ENCODE measurements at places on chromosomes 13 and 19. TPM values are rescaled to one million over a fixed set of nuclear protein-coding genes. Genes with fewer than 3 reads are reported as not detected.

Gene BAX
- total RNA-seq, result 72.6 TPM

Gene ZNF345
- 3.3 TPM for total RNA-seq

Gene ANKRD24
- total RNA-seq, result 1.2 TPM

Gene HSH2D
- 0.07 TPM for total RNA-seq

- DNase-seq, result no peak
Observed at GRCh38 chr13:51246025-51246417, 23.8 kb downstream of the FAM124A start.

GRCh38 chr13:101111894-101112293 lies 304.4 kb downstream of the NALCN start:
- DNase-seq, result no peak

GRCh38 chr13:28058866-28059613 lies 41.3 kb downstream of the FLT3 start:
- DNase-seq, result peak; percentile 40

DNA sequence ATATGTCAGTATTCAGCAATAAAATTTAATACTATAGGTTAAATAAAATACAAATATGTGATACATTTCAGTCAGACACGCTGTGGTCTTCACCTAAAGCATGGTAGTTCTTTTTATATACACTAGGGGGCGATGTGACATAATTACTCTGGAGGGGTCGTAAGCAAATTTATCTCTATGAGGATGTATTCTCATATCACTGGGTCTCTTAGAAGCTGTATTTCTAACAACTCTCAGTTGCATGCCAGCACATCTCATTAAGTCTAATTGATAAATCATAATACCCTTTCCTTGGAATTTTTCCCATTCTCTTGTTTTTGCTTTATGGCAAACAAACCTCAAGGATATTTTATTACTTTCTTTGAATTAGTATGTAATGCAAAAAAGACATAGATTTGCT lies 3.9 kb upstream of the PCDH17 start:
- DNase-seq, result peak; percentile 32

- DNase-seq, result peak; percentile 96
Observed at GRCh38 chr19:18416778-18417249, 2.4 kb upstream of the SSBP4 start.

DNA sequence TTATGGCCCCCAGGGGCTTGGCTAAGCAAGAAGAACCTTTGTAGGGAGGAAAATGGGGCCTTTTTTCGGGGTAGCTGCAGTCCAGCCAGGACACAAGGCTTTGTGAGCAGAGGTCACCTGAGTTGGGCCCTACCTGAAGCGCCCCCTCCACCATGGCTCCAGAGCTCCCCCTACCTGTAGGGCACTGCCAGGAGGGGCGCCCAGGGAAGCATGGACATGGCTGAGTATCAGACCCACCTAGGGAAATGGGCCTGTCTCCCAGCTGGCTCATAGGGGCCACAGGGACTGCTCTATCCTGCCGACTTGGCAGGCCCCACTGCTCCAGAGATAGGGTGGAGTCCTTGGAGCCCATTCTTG lies 9.0 kb upstream of the CEBPA start:
- peak; percentile 54 for DNase-seq

GRCh38 chr13:22040810-22041364 lies 370.0 kb downstream of the FGF9 start:
- DNase-seq, result peak; percentile 10
